Activated T-cell treated with anti-CD3 and anti-CD28 coated beads, Interleukin-2, amount 50 U/mL, for 4 hours (primary cell): ENCODE measurements at places on chromosomes 7 and 10. TPM values are rescaled to one million over a fixed set of nuclear protein-coding genes. Genes with fewer than 3 reads are reported as not detected.

The AKR1C4 gene
- total RNA-seq, result not detected

GRCh38 chr7:68559518-68559917 is 1038.8 kb upstream of the AUTS2 start:
- no peak for DNase-seq

DNA sequence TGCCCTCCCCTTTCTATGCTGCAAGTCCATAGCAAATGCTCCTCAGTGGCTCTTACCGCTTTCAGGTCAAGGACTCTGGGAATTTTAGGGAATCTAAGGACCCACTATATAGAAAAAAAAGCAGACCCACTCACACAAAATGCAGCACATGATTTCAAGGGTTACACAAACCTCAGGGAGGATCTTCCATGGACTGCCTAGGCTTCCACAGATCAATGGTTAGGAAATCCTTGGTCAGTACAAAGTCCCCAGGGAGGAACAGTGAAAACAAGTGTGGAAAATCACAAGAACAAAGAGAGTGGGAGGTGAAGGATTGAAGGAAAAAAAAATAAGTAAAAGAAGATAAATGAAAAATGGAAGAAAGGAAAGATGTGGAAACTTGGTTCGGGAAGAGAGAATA is 188.4 kb downstream of the AHR start:
- no peak for DNase-seq

DNA sequence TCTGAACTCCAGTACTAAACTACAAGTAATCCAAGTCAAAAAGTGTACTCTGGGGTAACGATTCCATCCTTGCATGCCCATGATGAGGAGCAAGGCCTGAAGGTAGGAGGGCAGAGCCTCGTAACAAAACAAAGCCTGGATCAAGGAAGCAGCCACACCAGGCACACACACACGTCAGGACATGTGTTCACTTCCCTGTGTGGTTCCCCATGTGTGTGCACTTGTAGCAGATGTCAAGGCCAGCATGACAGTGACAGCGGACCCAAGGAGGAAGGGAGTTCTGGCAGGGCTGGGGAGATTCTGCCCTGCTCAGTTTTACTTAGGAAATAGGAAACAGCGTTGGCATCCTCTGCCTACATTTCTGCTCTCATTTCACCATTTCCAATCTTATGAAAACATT is 92.8 kb downstream of the ALOX5 start:
- no peak for DNase-seq

- no peak for DNase-seq
These were observed 70.0 kb upstream of the HGF start for GRCh38 chr7:81839708-81840369.
